ENCODE measurements at places on chromosomes 1 and 21.

DNA sequence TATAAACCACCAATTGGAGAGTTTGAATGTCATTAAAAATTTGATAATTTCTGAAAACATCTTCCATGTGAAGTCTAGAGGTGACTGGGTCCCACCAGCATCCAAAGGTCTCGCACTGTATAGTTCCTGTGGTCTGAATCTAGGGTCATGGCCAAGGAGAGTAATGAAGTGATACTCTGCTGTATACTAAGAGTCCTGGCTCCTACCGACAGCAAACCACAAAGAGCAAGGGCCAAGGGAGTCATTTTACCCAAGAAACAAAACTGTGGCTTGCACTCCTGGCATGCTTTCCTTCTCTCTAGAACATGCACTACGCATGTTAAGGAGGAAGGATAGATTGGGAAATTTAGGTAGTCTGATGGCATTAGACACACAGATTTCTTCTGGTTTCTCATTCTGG is 115.6 kb downstream of the BRINP2 start:
- DNase-seq: no peak

GRCh38 chr21:39452970-39453342 is 1.2 kb downstream of the SH3BGR start:
- DNase-seq: no peak

GRCh38 chr1:235009074-235009473 is 119.6 kb downstream of the TOMM20 start:
- DNase-seq: no peak

DNA sequence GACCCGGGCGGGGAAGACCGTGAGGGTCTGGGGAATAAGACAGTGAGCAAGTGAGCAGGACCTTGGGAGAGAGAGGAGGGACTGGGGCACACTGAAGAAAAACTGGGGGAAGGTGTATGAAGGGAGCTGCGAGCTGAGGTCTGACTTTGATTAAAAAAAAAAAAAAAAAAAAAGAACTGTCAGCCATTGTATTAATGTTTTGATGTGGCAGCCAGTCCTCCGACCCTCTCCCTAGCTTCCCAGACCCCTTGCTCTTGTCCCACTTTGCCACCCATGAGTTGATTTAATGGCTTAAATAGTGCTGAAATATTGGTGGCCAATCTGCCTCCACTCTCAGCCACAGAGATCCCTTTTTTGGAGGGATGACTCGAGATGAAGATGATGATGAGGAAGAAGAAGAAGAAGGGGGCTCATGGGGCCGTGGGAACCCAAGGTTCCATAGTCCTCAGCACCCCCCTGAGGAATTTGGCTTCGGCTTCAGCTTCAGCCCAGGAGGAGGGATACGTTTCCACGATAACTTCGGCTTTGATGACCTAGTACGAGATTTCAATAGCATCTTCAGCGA is 652 bp downstream of the HAX1 start:
- DNase-seq: no peak

DNA sequence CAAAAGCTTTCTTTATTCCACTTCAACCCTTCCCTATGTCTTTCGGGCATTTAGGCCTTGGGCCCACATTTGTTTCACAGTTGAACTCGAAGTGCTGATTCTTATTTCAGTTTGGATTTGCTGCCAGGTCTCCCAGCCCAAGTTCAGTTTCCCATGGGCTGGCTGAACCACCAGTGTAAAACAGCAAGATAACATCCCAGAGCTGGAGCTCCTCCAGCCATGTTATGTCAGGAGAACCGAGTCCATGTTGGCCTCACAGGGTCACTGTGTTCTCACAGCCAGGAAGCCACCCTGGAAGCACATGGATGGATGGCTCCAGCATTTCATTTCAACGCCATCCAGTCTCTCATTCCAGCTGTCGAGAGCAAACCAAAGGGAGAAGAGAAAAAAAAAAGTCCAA is 45.2 kb upstream of the RXRG start:
- no peak for DNase-seq

DNA sequence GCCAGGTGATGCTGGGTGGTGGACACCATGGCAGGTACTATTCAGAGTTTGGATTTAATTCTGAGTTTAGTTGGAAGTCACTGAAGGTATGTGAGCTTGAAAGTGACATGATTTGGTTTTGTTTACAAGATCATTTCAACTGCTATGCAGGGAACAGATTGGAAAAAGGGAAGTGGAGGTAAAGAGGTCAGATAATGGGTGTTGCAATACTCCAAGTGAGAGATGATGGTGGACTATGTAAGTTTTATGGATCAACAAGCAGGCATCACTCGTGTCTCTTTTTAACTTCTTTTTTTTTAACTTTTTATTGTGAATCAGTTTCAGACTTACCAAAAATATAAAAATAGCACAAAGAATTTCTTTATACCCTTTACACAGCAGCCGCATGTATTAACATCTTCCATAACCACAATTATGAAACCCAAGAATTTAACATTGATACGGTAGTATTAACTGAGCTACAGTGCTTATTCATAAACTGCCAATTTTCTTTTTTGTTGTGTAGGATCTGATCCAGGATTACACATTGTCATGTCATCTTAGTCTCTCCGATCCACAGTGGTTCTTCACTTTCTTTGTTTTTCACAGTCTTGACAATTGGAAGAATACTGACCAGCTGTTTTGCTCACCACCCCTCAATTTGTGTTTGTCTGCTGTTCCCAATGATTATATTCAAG is 24.9 kb upstream of the NHLH2 start:
- DNase-seq: no peak

GRCh38 chr1:230421481-230421880 is 4.7 kb downstream of the PGBD5 start:
- DNase-seq: no peak

- no peak for DNase-seq
These were observed 566.8 kb upstream of the USP24 start for GRCh38 chr1:55781944-55782482.

- no peak for DNase-seq
These were observed 60.5 kb downstream of the SYT2 start for GRCh38 chr1:202649553-202650392.

DNA sequence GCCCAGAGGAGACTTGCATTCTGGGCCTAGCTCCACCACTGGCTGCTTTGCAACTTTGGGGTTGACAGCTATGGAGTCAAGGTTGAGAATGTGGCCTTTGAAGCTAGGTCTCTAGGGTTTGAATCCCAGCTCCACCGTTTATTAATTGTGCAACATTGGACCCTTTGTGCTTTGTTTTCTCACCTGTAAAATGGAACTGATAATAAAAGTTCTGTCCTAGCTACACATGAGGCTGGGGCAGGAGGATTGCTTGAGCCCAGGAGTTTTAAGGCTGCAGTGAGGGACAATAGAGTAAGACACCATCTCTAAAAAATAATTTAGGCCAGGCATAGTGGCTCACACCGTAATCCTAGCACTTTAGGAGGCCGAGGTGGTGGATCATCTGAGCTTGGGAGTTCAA is 15.2 kb upstream of the LMNA start:
- DNase-seq: no peak

DNA sequence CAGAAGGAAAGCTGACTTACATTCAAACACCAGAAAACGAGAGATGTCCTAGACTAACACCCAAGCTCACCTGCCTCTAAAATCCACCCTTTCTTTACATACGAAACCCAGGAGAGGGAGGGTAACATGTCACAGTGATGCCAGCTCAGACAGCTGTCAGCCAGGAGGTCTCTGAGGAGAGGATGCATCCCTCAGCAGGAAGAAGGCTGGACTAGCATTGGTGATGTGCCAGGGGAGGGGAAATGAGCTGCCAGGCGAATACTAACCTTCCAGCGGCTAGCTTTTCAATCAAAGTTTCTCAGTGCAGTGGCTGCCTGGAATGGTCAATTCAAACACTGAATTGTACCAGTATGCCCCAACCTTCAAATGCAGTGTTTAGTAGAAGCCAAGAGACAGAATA is 3.6 kb upstream of the UBE2G2 start:
- DNase-seq: no peak

Measured in stimulated activated CD8-positive, alpha-beta memory T cell treated with anti-CD3 and anti-CD28 coated beads, Interleukin-7, amount 100 ng/mL, for 1 hour (primary cell).